Glutamatergic neuron (in vitro differentiated cells): ENCODE measurements at places on chromosomes 2 and 18.

DNA sequence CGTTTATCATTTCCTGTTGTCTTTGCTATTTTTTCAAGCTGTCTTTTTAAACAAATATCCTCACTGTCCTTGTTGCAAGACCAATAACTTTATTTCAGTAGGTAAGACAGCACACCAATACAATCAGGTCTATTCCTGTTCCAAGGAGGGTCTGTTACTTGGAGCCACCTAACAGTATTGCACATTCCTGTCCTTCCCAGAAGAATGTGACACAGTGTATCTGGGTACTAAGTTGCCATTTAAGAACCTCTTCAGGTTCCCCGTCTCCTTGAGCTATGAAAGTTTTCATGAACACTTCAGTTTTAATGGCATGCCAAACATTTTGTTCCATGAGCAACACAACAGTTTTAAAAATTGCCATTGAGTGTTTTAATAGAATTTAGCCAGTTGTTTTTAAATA lies 138.9 kb upstream of the CAVIN2 start:
- DNase-seq = no peak

GRCh38 chr2:210647151-210647550 lies 90.8 kb downstream of the CPS1 start:
- DNase-seq = no peak

- no peak for DNase-seq
Observed at GRCh38 chr2:197195518-197195917, 115.1 kb downstream of the ANKRD44 start.

DNA sequence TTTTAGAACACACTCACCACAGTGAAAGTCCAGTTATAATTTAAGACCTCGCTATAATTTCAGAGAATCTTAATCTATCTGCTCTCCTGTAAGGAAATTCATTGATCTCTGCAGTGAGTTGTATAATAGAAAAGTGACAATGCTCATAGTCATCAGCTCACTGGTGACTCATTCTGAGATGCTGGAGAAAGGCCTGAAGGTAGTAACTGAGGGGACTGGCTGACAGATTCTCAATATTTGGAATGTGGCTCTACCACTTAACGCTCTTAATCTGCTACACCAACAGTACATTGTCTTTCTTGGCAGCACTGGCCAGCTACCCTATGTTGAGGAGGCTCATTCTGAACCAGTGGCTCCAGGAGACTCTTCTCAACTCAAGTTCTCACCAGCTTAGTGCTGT lies 246.1 kb downstream of the RPRM start:
- no peak for DNase-seq

DNA sequence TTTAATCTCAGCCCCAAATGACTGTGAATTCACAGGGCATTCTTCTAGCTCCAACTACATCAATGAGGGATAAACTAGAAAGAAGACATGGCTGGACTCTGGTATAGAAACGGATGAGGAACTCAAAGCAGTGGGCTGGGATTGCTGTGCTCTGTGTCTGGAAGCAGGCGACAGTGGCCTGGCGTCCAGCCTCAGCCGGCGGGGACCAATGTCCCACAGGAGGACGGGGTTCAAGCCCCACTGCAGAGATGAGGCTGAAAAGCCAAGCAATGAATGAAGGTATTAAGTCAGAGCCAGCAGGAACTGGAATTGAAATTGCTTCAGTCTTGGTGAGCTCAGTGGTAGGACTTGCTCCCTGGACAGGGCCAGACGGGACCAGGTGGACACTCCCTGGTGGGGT lies 24.3 kb upstream of the BOK start:
- no peak for DNase-seq

GRCh38 chr2:158934170-158934569 lies 34.3 kb upstream of the TANC1 start:
- no peak for DNase-seq

DNA sequence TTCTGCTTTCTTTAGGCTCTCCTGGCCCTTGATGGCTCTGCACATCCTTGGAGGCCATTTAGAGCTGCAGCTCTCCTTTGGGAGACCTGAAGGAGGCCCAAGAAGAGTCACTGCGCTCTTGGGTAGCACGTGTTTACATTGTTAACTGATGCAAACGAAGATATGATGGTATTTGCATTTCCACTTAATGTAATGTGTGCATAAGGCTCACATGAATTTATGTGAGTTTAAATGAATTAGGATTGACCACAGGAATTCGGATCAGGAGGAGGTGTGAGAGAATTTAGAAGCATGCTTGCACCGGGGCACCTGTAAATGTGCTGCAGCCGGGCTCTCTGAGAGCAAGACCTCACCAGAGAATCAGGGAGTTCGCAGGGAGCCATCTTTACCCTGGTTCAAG lies 7.5 kb downstream of the SH3RF3 start:
- DNase-seq = no peak

DNA sequence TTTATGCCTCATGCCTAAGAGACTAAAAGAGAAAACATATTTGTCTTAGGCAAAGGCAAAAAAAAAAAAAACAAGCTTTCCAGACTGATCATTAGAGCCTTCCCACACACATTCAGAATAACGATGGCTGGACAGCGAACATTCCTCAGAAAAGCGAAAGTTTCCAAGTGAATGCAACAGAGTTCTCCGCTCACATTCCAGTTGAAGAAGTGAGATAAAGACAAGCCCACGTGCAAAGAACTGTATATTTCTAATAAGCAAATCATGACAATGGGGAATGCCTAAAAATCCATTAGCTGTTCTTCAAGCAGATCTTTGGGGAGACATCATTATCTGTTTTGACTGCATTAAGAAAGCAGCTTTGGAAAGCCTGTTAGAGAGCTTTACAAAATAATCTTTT lies 347.9 kb downstream of the METTL4 start:
- no peak for DNase-seq

DNA sequence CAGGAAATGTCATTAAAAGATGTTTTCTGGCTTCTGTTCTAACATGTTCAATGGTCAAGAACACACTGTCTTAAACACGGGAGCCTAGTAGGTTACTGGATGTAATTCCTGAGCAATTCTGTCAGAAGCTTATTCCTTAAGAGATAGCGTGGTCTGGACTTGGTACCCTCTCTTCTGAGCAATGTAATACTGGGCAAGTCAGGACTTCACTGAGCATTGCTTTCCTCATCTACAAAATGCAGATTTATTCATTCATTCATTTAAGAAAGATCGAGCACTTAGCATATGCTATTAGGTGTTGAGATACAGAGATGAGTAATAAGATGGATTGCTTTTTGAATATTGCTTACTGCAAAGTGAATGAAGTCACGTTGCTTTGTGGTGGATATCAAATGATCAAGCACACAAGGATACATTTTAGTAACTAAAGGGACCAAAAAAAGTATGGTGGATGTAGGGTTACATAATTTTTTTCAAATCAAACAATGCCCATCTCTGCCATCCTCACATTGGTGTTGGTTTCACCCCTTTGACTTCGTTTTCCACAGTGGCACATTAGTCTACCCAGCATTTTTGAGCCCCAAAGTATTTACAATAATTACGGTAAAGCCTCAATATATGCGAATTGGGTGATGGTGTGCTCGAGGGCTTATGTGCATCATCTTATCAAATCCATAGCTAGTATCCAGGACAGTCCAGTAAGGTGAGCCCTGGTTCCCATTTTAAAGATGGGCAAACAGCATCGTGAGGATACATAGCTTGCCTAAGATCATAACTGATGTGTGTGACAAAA lies 65.3 kb downstream of the ZC3H6 start:
- no peak for DNase-seq
